Effector CD8-positive, alpha-beta T cell (primary cell): ENCODE measurements at places on chromosomes 4 and X.

DNA sequence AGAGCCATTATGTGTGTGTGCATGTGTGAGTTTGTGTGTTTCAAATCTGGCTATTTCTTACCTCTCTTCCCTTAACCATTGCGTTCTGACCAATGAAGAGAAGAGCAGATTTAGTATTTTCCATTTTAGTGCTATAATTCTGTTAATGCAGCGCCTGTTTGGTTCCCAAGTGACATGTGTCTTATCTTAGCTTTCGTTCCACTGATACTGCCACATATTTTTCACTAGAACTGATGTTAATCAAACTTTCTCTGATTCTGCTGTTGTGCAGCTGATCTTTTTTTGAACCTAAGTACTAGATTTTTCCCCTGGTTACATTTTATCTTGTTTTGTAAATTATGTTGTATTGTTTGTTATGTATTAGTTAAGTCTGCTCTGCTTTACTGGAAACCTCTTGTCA is 152.9 kb upstream of the MID1 start:
- no peak for DNase-seq

DNA sequence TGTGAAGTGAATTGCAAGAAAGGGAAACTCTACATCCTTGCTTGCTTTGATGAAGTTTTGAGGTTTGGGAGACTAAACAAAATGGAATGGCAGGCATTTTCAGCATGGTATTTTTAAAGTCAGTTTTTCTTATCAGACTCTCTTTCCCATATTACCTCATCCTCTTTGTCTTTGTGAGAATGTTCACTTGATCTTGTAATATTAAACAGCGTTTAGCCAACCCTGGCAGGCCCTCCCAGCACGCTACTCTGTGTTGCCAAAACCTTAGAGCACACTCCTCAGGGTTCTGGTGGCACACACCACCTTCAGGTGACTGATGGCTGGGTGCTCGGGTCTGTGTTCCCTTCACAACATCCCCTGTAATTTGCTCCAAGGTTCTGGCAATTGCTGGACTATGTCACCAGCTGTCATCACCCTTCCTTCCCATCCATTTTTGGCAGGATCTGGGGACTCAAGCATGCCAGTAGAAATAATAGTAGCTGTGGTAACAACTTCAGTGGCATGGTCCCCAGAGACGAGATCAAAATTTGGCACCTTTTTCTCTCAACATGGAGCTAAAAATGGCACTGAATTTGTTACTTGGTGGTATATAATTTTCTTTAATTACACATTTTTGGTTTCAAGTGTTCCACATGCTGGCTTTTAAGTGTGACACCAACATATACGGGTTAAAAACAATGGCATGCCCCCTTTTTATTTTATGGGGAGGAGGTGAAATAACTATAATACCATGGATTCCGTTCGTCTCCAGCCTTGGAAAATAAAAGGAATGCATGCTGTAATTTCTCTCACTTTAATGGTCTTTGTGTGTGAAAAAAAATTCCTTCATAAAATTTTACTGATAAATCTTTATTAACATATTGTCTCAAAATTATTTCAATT is 273.1 kb downstream of the DCTD start:
- no peak for DNase-seq

- DNase-seq: no peak
Measured at GRCh38 chr4:8259743-8260430, 9.7 kb upstream of the HTRA3 start.

- no peak for DNase-seq
Measured at GRCh38 chr4:120266602-120267001, 200.0 kb upstream of the MAD2L1 start.

DNA sequence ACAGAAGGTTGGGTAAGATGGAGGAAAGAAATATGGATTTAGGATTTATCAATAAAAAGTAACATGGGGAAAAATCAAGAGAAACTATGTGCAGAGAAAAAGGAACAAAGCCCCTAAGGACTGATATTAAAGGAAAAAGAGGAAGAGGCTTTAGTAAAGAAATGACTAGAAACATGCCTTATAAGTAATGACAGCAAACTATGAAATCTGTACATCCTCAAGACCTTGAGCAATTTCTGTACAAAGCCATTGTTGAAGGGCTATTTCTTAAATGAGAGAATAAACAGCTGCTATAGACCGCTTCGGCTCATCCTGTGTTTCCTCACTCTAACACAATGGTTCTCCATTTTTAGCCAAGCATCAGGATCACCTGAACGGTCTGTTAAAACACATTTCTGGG is 180.3 kb upstream of the ATOH1 start:
- DNase-seq: no peak

DNA sequence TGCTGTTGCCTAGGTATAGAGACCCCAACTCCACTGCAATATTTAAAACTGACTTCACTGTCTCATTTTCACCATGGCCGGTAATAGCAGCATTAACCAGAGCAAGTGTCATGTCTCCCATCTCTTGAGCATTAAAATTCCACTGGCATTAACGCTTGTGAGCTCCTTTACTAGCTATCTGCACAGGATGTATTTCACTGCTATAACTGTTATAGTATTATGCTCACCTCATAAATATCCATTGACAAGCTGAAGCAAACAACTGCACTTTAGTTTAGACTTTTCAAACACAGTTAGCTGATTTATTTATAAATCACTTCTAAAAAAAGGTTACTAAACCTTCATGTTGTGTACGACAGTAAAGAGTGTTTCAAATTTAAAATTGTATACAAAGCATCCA is 157.8 kb downstream of the ANTXR2 start:
- no peak for DNase-seq

DNA sequence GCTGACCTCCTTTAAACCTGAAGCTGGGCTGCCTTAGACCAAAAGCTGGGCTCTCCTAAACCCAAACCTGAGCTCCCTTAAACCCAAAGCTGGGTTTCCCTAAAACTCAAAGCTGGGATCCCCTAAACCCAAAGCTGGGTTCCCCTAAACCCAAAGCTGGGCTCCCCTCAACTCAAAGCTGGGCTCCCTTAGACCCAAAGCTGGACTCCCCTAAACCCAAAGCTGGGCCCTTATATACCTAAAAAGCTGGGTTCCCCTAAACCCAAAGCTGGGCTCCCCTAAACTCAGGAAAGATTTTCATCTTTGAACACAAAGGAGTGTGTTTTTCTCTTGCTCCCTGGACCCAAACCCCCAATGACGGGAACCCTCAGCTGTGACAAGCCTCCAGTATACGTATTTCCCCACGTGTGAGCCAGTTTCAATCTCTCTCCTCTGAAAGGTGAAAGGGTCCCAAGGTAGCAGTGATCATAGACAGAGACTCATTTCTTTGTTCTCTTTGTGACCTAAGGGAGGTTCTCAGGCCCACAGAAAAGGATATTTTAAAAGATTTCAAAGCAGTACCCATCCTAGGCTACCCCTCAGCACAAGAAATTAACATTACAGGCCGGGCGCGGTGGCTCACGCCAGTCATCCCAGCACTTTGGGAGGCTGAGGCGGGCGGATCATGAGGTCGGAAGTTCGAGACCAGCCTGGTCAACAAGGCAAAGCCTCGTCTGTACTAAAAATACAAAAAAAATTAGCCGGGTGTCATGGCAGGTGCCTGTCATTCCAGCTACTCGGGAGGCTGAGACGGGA is 31.3 kb upstream of the ASMTL start:
- DNase-seq: no peak
